ENCODE measurements at places on chromosomes 13 and 19. TPM values are rescaled to one million over a fixed set of nuclear protein-coding genes. Genes with fewer than 3 reads are reported as not detected.

- no peak for DNase-seq
These were observed 44.5 kb upstream of the GTF3A start for GRCh38 chr13:27379694-27380641.

DNA sequence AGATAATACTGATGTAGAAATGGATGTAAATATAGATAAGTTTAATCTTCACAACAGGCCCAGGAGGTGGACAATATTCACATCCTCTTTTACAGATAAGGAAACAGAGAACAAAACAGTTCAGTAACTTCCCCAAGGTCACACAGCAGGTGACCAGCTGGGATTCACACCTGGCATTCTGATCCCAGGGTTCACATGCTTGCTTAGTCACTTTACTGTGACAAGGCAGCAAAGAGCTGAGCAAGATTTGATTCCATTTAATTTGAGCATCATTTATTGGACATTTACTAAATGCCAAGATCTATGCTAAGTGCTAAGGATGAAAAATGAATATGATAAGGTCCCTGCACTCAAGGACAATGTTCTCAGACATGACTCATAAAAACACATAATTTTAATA is 94.1 kb upstream of the STARD13 start:
- no peak for DNase-seq

DNA sequence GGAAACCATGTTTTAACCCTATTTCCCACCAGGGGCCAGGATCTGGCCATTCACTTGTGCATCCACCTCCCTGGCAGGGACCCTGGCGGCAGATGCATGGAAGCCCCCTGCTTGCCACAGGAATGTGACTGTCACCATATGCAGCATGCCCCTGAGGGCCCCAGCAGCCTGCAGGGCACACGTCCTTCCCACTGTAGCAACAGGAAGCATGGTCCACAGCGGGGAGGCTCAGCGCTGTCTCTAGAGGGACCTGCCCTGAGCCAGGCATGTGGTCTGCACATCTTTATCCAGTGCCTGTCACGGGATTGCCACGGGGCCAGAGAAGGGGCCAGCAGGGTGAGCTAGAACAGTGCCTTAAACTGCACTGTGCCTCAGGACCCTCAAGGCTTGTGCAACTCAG is 34.9 kb upstream of the MCF2L start:
- no peak for DNase-seq

DNA sequence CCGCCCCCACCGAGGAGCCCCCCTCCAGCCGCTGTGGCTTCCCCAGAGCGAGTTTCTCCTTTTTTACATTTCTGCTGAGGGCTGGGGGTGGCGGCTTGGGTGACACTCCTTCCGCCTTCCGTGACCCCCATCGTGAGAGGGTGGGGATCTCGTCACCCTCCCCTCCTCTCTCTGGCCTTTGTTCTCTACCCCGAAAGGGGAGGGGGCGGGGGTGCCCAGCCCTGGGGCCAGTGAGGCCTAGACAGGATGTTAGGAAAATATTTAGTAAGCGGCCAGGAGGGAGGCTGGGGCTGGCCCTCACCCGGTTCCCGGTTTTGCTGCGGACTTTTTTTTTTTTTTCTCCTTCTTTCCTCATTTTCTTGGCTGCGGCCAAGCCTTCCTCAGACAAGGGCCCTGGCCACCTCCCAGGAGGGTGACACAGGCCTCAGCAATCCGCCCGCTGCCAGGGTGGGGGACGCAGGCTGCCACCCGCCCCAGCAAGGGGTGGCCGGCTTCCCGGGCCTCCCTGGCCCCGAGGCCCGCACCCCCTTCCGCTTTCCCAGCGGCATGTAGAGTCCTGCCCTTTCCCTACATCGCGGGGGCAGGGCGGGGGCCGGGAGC is 3.9 kb downstream of the MIDN start:
- peak; percentile 96 for DNase-seq

DNA sequence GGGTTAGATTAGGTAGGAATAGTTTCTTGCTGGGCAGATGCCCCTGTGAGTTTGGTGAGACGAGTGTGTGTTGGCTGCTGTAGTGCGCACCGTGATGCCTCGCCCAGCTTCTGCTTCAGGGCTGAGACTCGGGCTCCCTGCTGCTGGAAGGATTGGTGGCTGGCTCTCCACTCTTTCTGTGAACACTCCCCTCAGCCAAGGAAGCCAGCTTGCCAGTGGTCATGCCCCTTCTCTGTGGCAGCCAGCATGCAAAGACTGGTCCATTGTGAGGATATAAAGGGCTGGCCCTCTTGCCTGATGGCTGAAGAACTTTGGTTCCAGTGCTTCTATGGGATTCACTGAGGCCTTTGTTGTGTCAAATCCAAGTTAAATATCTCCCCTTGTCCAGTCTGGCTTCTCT is 2.9 kb upstream of the HTR2A start:
- DNase-seq: no peak

DNA sequence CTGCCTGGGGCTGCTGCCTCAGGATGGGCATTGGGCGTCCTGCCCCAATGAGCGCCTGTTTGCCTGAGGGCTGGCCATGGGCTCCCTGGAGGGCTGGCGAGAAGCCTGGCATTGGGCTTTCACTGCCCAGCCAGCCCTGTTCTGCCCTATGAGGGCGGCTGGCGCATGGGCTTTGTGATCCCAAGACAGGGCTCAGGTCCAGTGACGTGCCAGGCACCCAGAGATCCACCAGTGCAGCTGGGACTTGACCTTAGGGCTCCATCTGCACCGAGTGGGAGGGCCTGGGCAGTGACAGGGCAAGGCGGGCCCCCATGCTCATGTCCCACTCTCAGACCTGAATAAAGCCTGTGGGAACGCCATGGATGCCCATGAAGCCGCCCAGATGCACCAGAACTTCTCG is 34.3 kb downstream of the MAU2 start:
- DNase-seq: no peak

DNA sequence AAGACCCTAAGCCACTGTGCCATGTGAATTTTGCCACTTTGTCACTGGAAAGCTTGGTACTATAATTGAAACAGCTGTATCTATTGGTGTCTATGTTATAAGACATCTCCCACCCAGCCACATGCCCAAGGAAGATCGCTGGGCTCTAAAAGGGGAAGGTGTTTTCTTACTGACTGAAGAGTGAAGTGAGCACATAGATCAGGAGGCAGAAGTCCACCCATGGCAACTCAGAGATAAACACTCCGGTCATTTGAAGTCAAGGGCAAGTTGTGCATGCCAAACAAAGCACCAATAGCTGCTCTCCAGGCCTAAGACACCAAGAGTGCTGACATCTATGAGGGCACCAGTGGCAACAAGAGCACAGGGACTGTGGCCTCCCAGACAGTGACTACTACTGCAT is 153.8 kb downstream of the KCTD12 start:
- DNase-seq: no peak

- DNase-seq: no peak
These were observed 5.0 kb downstream of the APC2 start for GRCh38 chr19:1455002-1455335.

GRCh38 chr19:44757057-44757734 is 8.7 kb downstream of the BCL3 start:
- DNase-seq: peak; percentile 72

GRCh38 chr13:99977912-99978798 is 3.4 kb upstream of the ZIC2 start:
- no peak for DNase-seq

GRCh38 chr19:11380653-11381537 is 3.2 kb downstream of the EPOR start:
- DNase-seq: peak; percentile 97

DNA sequence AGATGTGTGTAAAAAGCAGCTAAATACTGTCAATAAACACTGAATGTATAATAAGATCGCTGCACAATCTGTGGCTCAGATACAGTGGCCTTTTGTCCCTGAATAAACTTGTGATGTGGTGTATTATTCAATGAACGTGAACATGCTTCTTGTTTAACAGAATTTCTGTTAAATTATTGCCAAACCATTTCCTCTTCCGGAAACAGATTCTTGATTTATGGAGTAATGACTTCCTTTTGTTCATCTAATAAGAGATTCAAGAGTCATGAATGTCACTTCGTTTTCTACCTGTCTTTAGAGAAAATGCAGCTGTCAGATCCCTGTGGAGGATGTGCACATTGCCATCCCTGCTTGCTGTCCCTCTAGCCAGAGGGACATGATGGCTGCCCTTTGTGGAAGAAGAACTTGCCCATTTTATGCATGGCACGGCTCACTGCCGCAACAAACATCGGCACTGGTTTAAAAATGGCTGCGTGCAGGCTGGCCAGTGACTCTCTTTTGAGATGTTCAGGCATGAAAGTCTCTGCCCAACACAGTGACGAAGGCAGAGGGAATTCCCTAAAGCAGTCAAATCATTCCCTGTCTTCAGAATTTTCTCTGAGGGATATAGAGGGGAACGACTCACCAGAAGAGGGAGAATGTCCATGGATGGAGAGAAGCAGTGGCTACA is 3.1 kb upstream of the TNFSF13B start:
- no peak for DNase-seq

DNA sequence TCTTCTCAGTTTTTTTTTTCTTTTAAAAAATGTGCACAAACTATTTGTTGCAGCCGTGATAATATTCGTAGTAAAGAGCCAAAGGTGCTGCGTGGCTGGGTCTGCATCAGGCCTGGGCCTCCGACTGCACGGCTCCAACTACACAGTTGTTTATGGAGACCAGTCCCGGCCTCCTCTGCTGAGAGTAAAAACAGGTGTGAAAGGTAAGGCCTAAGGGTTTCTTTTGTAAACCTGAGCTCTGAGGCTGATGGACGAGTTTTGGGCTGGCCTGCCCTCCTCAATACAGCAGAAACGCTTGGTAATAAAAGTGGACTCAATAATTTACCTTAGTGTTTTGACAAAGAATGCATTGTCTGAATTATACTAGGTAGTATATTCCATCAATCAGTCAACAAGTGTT is 3.9 kb downstream of the MBNL2 start:
- no peak for DNase-seq

DNA sequence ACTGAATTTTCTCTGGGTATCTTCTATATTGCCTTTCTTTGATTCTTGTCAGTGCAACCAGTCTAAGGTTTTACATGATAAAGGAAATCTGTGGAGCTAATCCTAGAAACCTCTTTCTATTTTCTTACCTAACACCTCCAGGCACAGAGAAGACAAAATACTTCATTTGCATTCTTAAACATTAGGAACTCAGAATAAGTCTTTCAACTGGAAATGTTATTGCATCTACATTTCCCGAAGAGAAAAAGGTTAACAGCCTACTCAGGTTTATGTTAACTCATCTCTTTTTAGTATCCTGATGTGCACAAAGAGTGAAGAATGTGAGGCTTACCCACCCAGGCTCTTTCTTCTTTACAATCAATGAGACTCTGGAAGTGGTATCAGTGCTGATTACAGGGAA is 106.7 kb downstream of the PCCA start:
- DNase-seq: no peak

- no peak for DNase-seq
These were observed 47.4 kb downstream of the RCBTB2 start for GRCh38 chr13:48485432-48485831.

DNA sequence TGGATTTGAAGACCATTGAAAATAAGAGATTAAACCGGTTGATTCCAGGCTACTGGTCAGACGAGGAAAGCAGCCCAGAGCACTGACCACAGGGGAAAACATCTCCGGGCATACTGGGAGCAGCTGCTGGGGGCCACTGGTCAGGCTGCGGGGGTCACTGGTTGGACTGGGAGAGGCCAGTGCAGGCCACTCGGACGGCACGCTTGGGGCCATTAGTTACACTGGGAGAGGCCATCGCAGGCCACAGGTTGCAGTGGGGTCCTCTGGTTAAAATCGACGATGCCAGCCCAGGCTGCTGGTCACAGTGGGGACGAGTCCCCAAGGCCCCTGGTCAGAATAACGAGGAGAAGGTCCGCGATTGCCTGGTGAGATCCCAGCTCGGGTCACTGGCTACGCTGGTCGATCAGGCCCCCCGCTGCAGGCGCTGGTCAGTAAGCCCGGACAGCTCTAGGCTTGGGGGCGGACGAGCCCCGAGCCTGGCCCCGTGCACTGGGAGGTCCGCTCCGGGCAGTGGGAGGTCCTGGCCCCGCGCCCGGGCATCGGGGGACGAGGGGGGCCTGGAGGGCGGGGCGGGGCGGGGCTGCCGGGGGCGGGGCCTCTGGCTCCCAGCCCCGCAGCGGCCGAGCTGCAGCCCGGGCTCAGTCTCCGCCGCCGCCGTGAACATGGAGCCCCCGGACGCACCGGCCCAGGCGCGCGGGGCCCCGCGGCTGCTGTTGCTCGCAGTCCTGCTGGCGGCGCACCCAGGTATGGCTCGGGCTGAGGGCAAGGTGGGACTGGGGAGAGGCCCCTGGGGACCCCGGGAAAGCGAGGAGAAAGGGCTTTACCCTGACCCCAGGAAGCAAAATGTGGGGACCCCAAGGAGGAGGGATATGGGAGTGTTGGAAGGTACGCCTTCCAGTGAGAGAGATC is at the start of gene BCAM:
TSS of gene BCAM (plus strand) at position 641 of the 909 bp plus-strand sequence. CDS start at position 663, 22 bp downstream.
- no peak for DNase-seq

GRCh38 chr13:50677687-50678463 is 165.6 kb downstream of the DLEU7 start:
- no peak for DNase-seq

DNA sequence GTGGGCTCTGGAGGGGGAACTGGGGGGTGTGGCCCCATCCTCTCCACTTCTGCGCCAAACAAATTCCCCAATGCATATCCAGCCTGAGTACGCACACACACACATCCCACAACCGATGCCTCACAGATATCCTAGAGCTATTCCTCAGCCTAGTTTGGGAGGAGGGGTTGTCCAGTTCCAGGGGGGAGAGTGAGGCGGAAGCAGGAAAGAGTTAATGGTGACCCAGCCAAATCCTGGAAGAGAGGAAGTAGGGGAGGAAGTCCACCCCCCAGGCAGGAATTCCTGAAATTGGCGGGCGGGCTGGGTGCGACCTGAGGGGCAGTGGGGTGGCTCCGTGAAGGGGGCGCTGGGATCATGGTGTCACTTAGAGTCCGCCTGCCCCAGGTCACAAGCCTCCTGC is 897 bp downstream of the GPR4 start:
- no peak for DNase-seq

DNA sequence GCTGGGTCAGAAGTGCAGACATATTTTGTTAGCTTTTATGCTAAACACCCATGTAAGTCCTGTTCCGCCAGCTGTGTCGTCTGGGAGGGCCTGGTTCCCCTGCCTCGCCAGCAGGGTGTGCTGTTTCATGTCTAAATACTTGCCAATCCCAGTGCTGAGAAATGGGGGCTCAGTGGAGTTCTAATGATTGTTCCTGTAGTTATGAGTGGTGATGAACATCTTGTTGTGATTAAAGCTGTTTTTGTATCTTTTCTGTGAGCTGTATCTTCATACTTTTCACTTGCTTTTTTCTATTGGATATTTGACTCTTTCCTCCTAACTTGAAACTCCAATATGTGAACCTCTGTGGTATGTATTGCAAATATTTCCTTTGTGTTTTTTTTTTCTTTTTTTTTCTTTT is 32.7 kb downstream of the KDM4B start:
- no peak for DNase-seq

The TMEM59L gene
- total RNA-seq: 2.2 TPM

The SPPL2B gene
- total RNA-seq: 19.8 TPM

The ZNF304 gene
- 8.2 TPM for total RNA-seq

The ZSWIM9 gene
- total RNA-seq: 2.8 TPM

The CBY2 gene
- total RNA-seq: not detected

The IZUMO2 gene
- not detected for total RNA-seq

The APOC4 gene
- total RNA-seq: not detected

The HDGFL2 gene
- total RNA-seq: 24.8 TPM

The FAAP24 gene
- 0.67 TPM for total RNA-seq

The ERICH6B gene
- total RNA-seq: not detected

The PEAK3 gene
- total RNA-seq: 1.9 TPM

The KIR3DL2 gene
- not detected for total RNA-seq

The DPF1 gene
- not detected for total RNA-seq

The JAK3 gene
- total RNA-seq: 4.0 TPM

The LYL1 gene
- 15.3 TPM for total RNA-seq

The LRRC63 gene
- not detected for total RNA-seq

The GARIN5A gene
- 2.3 TPM for total RNA-seq

The B3GNT8 gene
- total RNA-seq: 1.9 TPM

The ZNF723 gene
- total RNA-seq: not detected

Measured in right atrium auricular region (tissue), 2 donors.